Kasumi-1 (cell line): ENCODE measurements at places on chromosomes 1 and 21.

GRCh38 chr1:116255486-116256285, 117.4 kb upstream of the ATP1A1 start:
- no peak for DNase-seq

- DNase-seq: no peak
These were observed 44.3 kb upstream of the ZC3H11B start for GRCh38 chr1:219657186-219657585.

- no peak for DNase-seq
These were observed 18.8 kb upstream of the HAX1 start for GRCh38 chr1:154253671-154254070.

- no peak for DNase-seq
These were observed 5.1 kb upstream of the FOXJ3 start for GRCh38 chr1:42340093-42340492.

GRCh38 chr1:171858696-171859095, 17.4 kb downstream of the DNM3 start:
- no peak for DNase-seq

GRCh38 chr21:29382030-29382654, 83.4 kb downstream of the BACH1 start:
- DNase-seq: no peak

DNA sequence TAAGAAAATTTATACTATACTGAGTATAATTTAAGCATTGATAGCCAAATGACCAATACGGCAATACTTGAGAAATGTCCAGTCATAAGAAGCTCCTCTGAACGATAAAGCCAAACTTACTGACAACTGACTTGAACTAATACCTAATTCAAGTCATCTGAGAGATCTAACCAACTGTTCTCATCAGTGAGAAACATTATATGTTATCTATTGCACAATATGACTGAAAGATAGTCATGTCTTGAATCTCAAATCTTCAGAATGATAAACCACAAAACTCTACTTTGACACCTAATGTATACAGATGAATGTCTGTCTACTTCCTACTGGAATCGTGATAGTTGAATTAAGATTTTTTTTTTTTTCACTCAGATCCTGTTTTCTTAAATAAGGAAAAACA, 39.0 kb downstream of the APP start:
- no peak for DNase-seq
